ENCODE measurements at places on chromosomes 4 and X.

GRCh38 chr4:95528388-95528948, 20.3 kb downstream of the UNC5C start:
- no peak for DNase-seq

- DNase-seq, result peak; percentile 34
These were observed 657 bp downstream of the TCEAL8 start for GRCh38 chrX:103254171-103254824.

DNA sequence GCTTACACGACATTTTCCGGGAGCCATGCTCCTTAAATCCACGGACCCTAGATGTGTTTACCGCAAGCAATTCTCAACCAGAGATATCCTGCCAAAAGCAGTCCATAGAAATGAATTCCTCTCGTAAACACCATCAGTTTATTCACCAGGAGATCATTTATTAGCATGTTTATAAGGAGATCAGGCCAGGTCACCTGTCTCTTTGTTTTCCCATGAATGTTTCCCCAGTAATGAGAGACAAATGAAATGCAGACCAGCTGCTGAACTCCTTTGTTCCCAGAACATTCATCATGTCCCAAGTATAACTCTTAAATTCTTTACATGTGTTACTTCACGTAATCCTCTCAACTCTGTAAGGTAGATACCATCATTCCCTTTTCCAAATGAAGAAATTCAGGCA, 137.1 kb downstream of the DDX53 start:
- DNase-seq, result no peak

- DNase-seq, result no peak
These were observed 24.8 kb downstream of the SMIM20 start for GRCh38 chr4:25938787-25939186.

- DNase-seq, result no peak
These were observed 42.0 kb upstream of the IGSF1 start for GRCh38 chrX:131331152-131331551.

- DNase-seq, result no peak
These were observed 232.5 kb upstream of the GPRIN3 start for GRCh38 chr4:89539797-89540711.

GRCh38 chrX:119885554-119886428, 9.9 kb upstream of the AKAP14 start:
- no peak for DNase-seq

DNA sequence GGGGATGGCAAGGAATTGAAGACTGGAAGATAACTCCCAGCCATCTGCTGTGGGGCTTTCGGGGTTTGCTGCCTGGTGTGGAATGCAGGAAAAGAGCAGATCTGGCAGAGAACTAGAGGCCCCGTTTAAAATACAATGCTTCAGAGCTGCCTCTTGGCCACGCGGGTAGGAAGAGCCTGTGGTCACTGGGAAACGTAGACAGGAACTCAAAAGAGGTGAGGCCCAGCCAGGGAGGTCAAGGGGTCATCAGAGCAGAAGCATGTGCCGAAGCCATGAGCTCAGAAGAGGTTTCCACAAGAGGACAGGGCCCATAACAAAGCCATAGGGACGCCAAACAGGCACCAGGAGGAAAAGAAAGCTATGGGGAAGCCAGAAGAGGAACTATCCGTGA, 14.5 kb upstream of the STS start:
- DNase-seq, result no peak

DNA sequence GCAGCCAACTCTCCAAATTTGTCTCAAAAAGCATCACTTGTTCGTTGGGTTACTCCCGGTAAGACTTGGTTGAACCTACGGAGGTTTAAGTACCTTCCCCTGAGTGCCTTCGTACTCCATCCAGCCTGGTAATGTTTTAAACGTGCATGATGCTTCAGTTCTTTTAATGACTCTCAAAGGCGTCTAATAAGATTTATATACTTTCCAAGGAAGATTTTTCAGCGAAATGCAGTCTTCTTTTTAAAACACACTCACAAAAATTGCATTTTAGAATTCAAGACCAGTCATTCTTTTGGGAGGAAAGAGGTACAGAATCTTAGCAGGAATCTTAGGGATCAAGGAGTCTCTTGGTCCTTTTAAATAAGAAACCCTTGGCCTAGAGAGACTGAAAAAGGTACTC, 430 bp upstream of the TRPC3 start:
- DNase-seq, result no peak

DNA sequence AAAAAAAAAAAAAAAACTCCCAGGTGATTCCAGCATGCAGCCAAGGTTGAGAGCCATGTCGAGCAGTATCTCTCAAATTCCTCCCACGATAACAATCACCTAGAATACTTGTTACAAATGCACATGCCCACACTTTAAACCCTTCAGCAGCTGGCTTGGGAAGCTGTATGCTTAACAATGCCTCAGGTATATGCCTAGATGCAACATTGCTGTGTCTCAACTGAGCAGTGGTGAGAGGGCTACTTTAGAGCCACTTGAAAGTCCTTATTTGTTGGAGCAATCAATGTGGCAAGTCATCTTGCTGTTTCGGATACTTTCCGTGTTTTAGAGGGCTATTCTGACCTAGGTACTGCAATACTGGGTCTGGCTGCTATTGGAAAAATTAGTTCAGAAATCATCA, 487.4 kb downstream of the INPP4B start:
- no peak for DNase-seq

DNA sequence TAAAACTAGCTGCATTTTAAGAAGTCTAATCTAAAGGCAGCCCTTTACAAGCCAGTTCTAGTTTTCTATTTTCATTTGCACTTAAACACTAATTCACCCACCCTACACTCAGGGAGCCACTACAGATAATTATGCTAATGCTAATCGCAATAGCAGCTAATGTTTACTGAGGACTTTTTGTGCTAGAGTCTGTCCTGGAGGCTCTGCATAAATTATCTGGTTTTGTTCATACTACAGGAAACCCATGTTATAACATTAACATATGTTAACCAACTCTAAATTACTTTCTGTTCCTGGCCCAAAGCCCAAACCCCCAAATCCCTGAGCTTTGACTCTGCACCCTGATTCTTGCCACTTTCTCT, 480 bp upstream of the RADX start:
- DNase-seq, result no peak
